ENCODE measurements at places on chromosomes 13 and 19.
A peak's percentile ranks its signal among the peaks of the same experiment; 100 is the strongest.

GRCh38 chr19:40445780-40446262, 1.7 kb upstream of the SERTAD3 start:
- DNase-seq: no peak

DNA sequence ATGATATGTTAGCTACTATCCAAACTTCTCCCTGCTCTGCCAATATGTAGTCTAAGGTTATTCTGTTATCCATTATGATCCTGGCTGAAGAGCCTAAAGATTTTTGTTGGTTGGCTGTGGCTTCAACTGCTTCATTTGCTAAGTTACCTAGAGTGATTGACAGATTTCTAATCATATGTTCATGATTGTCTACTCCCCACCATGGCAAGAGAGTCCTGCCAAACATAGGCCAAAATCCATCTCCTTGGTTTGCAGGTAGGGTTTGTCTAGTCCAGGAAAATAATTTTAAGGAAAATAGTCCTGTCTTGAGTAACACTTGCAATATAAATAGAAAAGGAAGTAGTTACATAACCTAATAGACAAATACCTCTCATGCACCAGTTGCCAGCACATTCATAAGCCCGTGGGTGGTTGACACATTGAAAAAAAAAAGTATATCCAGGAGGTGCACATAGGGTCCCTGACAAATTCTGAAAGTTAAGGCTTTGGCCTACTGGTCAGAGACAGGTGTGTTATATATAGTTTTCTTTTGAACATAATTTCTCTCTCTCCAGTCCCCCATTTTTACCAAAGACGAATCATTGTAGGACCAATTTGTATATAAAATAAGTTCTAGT, 5.4 kb upstream of the CBY2 start:
- no peak for DNase-seq

DNA sequence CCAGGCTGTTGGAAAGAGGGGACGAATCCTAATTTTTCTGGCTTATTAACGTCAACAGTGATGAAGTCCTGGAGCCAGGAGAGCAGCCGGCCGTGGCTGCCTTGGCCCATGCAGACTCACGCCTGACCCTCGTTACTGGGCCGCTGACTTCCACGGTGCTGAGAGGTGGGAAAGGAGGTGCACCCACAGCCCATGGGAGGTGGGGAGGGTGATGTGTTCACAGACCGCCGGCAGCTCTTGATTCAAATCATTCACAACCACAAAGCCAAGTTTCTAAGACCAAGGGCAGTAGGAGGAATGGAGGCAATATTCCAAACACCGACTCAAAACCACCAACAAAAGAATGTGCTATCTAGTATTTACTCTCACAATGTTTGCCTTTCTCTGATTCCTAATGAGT, 24.3 kb downstream of the COL4A2 start:
- DNase-seq: no peak

- DNase-seq: no peak
These were observed 62.4 kb downstream of the SERTM1 start for GRCh38 chr13:36736119-36736726.

GRCh38 chr19:5803752-5804515, 933 bp upstream of the NRTN start:
- DNase-seq: no peak

- DNase-seq: no peak
These were observed 1659.5 kb upstream of the PCDH20 start for GRCh38 chr13:63075126-63075525.

- DNase-seq: no peak
These were observed 1.1 kb downstream of the CRTC1 start for GRCh38 chr19:18684642-18684993.

DNA sequence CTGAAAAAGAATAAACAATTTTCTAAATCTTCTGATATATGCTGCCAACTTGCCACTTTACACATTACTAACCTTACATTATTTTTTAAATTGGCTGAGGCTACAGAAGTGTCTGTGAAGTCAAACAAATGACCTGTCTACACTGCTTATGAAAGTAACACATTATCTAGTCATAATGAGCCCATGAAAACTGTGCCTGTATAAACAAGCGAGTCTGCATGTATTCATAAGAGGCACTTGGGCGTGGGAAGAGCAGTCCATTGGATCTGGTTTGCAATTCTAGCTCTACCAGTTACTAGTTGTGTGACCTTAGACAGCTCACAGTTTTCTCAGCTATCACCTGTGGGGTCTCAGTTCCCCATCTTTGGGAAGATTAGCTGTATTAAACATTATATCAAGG, 3.1 kb downstream of the VPS36 start:
- DNase-seq: no peak

DNA sequence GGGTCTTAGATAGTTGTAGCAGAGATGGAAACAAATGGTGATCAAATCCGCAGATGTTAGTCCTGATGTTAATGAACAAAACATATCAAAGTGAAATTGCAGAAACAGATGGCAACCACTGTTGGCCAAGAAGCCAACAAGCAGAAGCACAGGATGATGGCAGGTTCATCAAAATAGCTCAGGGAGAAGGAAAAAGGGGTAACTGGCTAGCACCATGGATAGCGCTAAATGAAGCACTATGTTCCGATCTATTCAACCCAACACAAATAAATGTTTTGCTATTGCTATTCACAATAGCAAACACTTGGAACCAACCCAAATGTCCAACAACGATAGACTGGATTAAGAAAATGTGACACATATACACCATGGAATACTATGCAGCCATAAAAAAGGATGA, 413.7 kb downstream of the FGF14 start:
- no peak for DNase-seq

- peak; percentile 70 for DNase-seq
These were observed at the start of gene UBE2L5 for GRCh38 chr13:30422054-30422839. Gene UBE2L5 (plus strand): TSS chr13:30422493. CDS start chr13:30427991, 5,498 bp downstream.

- DNase-seq: no peak
These were observed 4.6 kb upstream of the UBL3 start for GRCh38 chr13:29855009-29855408.

DNA sequence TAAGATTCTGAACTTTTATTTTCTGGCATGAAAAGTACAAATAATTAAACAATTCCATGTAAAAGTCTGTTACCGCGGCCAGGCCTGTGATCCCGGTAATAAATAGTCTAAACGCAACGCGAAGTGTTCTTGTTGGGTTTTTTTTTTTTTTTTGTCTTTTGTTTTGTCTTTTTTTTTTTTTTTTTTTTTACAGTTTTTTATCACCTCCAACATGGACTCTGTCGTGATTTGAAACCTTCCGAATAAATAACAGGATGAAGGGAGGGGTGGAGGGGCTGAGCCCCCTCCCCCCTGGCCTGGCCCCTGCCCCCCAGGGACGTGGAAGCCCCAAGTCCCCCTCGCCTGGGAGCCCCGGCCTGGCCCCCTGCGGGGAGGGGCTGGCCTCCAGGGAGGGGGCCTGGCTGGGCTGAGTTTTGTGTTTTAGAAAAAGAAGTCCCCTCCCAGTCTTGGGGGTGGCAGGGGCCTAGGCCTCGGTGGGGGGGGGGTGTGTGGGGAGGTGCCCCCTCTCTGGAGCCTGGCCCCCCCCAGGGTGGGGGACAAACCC, 16.0 kb downstream of the PRKCSH start:
- DNase-seq: no peak

DNA sequence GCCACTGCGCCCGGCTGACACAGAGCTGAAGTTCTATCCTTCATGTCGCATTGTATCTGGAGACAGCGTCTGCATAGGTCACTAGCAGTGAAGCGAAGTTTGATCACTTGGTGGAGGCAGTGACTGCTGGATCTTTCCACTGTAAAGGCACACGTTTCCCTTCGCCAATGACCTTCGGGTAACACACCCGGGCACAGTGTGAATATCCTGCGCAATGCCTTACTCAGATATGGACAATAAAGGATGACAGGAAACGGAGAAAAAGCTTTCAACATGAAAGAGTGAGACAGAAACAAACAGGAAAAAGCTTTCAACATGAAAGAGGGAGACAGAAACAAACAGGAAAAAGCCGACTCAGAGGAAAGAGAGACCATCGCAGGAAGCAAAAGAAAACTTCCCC, 17.1 kb downstream of the ARL11 start:
- DNase-seq: no peak

DNA sequence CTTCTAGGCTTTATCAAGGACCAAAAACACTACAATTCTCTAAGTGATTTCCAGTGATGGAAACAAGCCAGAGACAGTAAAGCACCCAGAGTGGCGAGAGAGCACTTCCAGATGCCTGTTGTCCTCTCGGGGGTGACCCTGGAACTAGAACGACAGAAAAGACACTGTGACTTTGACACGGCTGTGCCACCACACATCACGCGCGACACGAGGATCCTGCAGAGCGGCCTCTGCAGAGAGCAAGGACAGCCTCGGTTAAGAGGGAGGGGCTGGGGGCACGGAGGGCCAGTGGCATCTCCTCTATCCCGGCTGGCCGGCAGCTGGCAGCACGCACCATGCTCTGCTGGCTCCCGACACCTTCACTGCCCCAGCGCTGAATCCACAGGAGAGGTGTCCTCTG, 42.3 kb downstream of the SUGP2 start:
- no peak for DNase-seq

GRCh38 chr13:30322428-30322827, 15.1 kb upstream of the KATNAL1 start:
- no peak for DNase-seq

DNA sequence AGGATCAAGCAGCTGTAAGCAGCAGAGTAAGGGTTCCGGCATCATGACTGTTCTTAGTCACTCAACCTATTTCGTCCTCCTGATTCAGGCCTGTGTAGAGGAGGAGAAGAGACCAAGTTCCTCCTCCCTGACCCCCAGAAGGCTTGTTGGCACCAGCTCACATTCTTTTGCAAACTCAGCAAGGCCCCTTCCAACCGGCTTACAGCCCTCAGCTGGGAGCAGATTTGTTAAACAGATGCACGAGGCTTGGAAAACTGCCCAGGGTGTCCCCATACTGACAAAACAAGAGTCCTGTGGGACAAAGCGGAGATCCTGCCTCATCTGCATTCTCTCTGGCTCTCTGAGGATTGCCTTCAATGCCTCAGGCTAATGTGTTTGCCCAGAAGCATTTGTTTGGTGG, 113.2 kb upstream of the SOX21 start:
- DNase-seq: peak; percentile 74

GRCh38 chr13:96844195-96844594, 150.1 kb downstream of the OXGR1 start:
- DNase-seq: no peak

DNA sequence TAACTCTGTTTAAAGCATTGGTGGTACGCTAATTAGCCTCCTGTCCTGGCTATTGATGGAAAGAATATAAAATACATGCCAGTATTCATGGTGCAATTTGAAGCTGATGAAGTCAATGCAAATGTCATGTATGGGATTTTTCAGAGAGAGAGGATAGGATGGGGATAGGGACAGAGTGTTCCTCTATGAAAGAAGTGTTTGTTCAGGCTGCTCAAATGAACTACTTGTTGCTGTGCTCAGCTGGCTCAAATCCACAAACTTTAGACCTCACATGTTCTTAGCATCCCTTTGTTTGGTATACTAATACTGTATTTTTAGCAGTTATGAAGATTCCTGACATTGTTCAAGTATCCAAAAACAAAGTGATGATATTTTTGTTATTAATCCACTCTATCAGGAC, 116.5 kb downstream of the SLITRK1 start:
- DNase-seq: no peak

DNA sequence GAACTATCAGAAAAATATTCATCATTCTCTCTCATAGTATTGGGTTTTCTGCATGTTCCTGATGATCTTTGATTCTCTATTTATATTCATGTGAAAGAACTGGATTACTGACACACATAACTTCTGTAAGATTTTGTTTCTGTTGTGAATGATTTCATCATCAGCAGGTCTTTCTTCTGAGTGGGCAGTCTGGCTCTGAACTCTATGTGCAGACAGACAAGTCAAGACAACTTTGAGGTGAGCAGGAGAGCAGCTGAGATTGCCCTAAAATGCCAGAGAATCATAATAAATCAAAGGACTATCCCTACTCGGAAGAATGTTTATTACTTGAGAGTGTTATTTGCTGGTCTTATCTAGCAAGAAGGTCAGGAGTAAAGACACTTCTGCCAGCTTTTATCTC, 652.1 kb upstream of the GPC6 start:
- no peak for DNase-seq

All from C1 segment of cervical spinal cord (tissue), 14 donors.